Non-pigmented ciliary epithelial cell (primary cell): ENCODE measurements at places on chromosomes 6 and 20.

DNA sequence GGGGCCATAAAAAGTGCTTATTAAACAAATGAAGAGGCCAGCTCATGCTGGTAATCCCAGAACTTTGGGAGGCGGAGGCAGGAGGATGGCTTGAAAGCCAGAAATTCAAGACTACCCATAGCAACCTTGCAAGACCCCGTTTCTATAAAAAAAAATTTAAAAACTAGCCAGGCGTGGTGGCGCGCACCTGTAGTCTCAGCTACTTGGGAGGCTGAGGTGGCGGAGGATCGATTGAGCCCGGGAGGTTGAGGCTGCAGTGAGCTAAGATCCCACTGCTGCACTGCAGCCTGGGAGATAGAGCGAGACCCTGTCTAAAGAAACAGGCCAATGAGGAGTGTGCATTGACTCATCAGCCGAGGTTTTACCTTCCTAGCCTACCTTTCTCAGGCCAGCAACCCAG lies 15.2 kb downstream of the NPEPL1 start:
- DNase-seq, result no peak

DNA sequence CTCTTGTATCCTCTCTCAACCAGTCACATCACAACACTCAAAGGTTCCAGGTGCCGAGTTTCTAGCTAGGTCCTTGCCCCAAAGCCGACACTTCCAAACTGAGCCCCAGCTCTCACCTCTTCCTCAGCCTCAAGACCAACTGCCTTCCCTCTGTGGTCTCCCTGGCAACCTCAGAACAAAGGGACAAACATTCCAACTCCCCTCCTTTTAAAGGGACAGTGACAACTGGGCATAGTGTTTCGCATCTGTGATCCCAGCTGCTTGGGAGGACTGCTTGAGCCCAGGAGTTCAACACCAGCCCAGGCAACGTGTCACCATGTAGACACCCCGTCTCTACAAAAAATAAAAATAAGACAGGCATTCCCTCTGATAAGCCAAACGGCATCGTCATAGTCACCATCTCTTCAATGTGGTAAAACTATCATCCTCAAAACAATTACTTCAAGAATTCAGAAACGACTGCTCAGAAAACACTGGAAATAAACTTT lies 11.3 kb downstream of the DIDO1 start:
- no peak for DNase-seq

- DNase-seq, result no peak
Observed at GRCh38 chr6:148998704-148999103, 251.9 kb downstream of the UST start.

DNA sequence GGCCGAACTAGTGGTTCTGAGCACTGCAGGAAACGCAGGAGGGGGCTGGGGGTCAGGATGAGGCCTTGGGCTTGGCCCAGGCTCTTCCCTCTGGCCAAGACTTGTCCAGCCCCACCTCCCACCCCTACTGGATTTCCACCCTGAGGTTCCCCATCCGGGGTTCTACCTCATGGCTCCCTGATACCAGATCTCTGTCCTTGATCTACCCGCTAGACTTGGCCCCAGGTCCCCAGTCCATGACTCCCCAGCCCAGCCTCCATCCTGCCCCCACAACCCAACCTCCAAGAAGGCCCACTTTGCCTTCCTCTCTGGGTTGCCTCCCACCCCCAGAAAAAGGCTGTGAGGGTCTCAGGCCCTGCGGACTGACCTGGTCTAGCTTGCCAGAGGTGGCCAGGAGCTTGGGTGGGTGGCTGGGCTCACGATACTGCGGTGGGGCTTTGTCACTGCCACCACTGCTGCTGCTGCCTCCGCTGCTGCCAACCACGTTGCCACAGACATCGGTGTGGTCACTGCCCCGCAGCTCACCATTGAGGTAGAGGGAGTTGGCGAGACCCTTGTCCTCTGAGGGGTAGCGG lies 6.8 kb upstream of the FASTKD5 start:
- DNase-seq, result no peak

GRCh38 chr6:159184559-159184958 lies 15.4 kb downstream of the FNDC1 start:
- DNase-seq, result no peak

- DNase-seq, result peak; percentile 22
Observed at GRCh38 chr6:44338228-44339122, 4.0 kb upstream of the SPATS1 start.

- no peak for DNase-seq
Observed at GRCh38 chr6:22019857-22020256, 277.0 kb downstream of the PRL start.

GRCh38 chr20:7980332-7981046 lies 39.1 kb downstream of the TMX4 start:
- peak; percentile 20 for DNase-seq

DNA sequence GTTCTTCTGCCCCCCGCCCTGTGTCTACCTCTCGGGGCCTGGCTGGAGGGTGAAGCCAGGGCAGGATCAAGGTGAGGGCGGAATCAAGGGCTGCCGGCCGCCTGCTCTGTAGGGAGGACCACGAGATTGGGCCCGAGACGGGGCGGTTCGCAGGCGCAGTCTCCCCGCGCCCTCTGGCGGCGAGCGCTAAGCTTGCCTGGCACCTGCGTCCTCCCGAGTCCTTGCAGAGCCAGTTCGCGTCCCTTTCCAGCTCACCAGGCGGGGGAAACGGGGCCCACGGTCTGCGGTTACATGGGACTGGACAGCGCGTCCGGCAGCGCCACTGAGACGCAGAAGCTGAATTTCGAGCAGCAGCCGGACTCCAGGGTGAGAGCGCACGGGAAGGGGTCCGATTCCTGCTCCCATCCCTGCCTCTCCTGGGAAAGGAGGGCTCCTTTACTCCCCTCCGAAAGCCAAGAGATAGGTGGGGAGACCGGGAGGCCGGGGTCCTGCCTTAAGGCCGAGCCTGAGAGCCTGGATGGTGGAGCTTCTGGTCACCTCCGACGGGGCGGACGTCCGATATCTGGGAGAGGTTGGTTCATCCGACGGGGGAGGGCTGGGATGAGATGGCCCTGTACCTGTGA lies 3.6 kb upstream of the MATN4 start:
- no peak for DNase-seq

GRCh38 chr20:53336892-53337291 lies 256.7 kb downstream of the ZNF217 start:
- DNase-seq, result no peak

GRCh38 chr6:111862314-111862713 lies 10.9 kb downstream of the FYN start:
- no peak for DNase-seq

- no peak for DNase-seq
Observed at GRCh38 chr20:33113387-33113908, 34.0 kb downstream of the BPIFB4 start.

DNA sequence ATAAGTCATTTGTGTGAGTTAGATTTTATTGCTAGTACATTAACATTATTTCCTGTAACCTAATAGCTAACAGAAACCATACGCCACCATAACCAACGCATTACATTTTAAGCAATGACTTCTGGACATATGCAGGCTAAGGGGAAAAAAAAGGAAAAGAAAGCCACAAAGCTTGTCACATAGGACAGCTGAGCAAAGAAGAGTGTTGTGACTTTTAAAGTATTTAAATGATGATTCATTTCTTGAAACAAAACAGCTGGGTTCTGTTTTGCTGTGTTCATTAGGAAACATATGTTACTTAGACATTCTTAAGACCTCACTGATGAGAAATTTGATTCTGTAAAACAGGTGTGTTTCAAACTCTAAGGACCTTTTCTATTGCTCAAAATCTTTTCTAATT lies 171.4 kb downstream of the COL9A1 start:
- DNase-seq, result no peak
